ENCODE measurements at places on chromosomes 2 and 18.

- peaks cover 6% of the 10 kb centered on the region for H3K4me1 ChIP-seq
- no peak overlapping the region for H3K4me3 ChIP-seq
- no peaks in the 10 kb centered on the region for H3K36me3 ChIP-seq
- H3K27ac ChIP-seq: no peak overlapping the region
Measured at GRCh38 chr2:16617282-16618266, 48.1 kb downstream of the CYRIA start.

- H3K36me3 ChIP-seq: no peaks in the 10 kb centered on the region
- DNase-seq: no peak
- H3K4me3 ChIP-seq: no peak overlapping the region
- H3K27me3 ChIP-seq: peaks cover 24% of the 10 kb centered on the region
Measured at GRCh38 chr2:70615222-70615621, 61.6 kb upstream of the TGFA start.

DNA sequence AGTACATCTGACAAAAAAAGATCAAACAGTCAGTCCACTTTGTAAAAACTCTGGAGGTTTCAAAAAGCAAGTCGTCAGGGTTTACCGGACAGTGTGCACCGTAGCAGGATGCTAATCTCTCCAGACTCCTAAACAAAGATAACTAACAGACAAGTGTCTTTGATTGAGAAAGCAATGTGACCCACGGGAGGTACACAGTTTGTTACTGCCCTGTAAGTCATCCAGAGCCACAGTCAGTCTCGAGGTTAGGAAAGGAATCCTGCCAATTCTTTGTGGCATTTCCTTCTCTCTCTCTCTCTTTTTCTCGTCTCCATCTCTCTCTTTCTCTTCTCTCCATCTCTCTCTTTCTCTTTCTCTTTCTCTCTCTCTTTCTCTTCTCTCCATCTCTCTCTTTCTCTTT lies 42.8 kb downstream of the LRRTM4 start:
- no peak for DNase-seq
- H3K27ac ChIP-seq: no peak overlapping the region
- no peaks in the 10 kb centered on the region for H3K27me3 ChIP-seq
- H3K4me3 ChIP-seq: no peak overlapping the region
- peaks cover 3% of the 10 kb centered on the region for H3K4me1 ChIP-seq

- H3K27ac ChIP-seq: no peak overlapping the region
- H3K4me1 ChIP-seq: peaks cover 22% of the 10 kb centered on the region
Measured at GRCh38 chr2:575727-576236, 101.4 kb downstream of the TMEM18 start.

GRCh38 chr2:134773335-134773734 lies 54.5 kb upstream of the TMEM163 start:
- H3K27me3 ChIP-seq: no peaks in the 10 kb centered on the region
- H3K36me3 ChIP-seq: no peaks in the 10 kb centered on the region
- peak; percentile 65 for DNase-seq
- peaks cover 25% of the 10 kb centered on the region for H3K4me1 ChIP-seq

Measured in SK-N-SH (cell line).